ENCODE measurements at places on chromosomes 12 and 14. TPM values are rescaled to one million over a fixed set of nuclear protein-coding genes. Genes with fewer than 3 reads are reported as not detected.

The MYO1H gene
- total RNA-seq, result 1.2 TPM

The CDCA4 gene
- 29.4 TPM for total RNA-seq

The OTX2 gene
- not detected for total RNA-seq

The NTN4 gene
- total RNA-seq, result 78.1 TPM

The TMCC3 gene
- total RNA-seq, result under 0.01 TPM

The MMP19 gene
- 4.9 TPM for total RNA-seq

The GPX2 gene
- not detected for total RNA-seq

The LGR5 gene
- 7.5 TPM for total RNA-seq

The GALNT6 gene
- total RNA-seq, result 210 TPM

The AMDHD1 gene
- 0.76 TPM for total RNA-seq

The ZFC3H1 gene
- 49.1 TPM for total RNA-seq

The SAV1 gene
- 13.0 TPM for total RNA-seq

The SMIM41 gene
- 0.39 TPM for total RNA-seq

The PTPRR gene
- 0.87 TPM for total RNA-seq

The CLEC4C gene
- not detected for total RNA-seq

The PLCZ1 gene
- total RNA-seq, result not detected

The JPH4 gene
- 0.22 TPM for total RNA-seq

The KLRF2 gene
- not detected for total RNA-seq

The MUCL1 gene
- not detected for total RNA-seq

The HOXC5 gene
- total RNA-seq, result 0.79 TPM

The RNASE1 gene
- total RNA-seq, result 0.39 TPM

The PRR13 gene
- total RNA-seq, result 39.3 TPM

The HCAR3 gene
- total RNA-seq, result not detected

The GPR137C gene
- total RNA-seq, result 0.39 TPM

The KCNH5 gene
- total RNA-seq, result 1.2 TPM

The TAS2R30 gene
- total RNA-seq, result 7.0 TPM

The ACVR1B gene
- 6.0 TPM for total RNA-seq

The CABP1 gene
- 0.33 TPM for total RNA-seq

The FIGNL2 gene
- not detected for total RNA-seq

The MYH6 gene
- not detected for total RNA-seq

The OXA1L gene
- 52.7 TPM for total RNA-seq

The OR6C2 gene
- not detected for total RNA-seq

The RD3L gene
- not detected for total RNA-seq

The KCNC2 gene
- not detected for total RNA-seq

The HAL gene
- total RNA-seq, result not detected

The EML1 gene
- total RNA-seq, result 18.5 TPM

The TMEM30B gene
- 9.0 TPM for total RNA-seq

The KRT82 gene
- not detected for total RNA-seq

The CD163 gene
- total RNA-seq, result not detected

The TAS2R43 gene
- total RNA-seq, result 2.0 TPM

The TOMM20L gene
- total RNA-seq, result not detected

The TMPRSS12 gene
- total RNA-seq, result under 0.01 TPM

The CLEC4D gene
- total RNA-seq, result not detected

The SLCO1B3 gene
- total RNA-seq, result not detected

The KLRC4 gene
- 1.2 TPM for total RNA-seq

The DGKA gene
- 269 TPM for total RNA-seq

The SIRT4 gene
- 3.5 TPM for total RNA-seq

The SPIC gene
- not detected for total RNA-seq

The RFX4 gene
- total RNA-seq, result not detected

The RNF212B gene
- not detected for total RNA-seq

The GPRC5D gene
- total RNA-seq, result 0.22 TPM

The OAS2 gene
- 0.39 TPM for total RNA-seq

The AKAP3 gene
- total RNA-seq, result 6.3 TPM

The SYT10 gene
- total RNA-seq, result not detected

All from placental epithelial cell (primary cell).